ENCODE measurements at places on chromosomes 11 and 22.

- peak; percentile 79 for DNase-seq
Observed at GRCh38 chr22:22955866-22956535, 68.4 kb downstream of the IGLL5 start.

GRCh38 chr22:49322231-49322630, 505.4 kb downstream of the BRD1 start:
- no peak for DNase-seq

DNA sequence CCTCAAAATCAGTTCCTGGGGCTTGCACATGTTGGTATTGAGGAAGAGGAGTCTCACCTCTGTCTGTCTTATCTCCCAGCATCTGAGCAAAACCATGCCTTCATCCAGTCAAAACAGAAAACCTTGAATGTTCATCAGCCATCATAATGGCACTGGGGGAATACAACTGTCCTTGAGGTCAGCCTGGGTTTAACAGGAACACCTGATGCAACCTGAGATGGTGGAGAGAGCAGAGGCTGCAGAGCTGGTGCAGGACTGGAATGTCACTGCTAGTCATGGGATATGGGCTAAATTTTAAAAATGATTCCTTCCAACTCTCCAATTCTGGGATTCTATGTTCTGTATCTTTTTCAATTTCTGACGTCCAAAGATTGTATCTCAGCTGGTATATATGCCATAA, 931.0 kb downstream of the NTM start:
- no peak for DNase-seq

DNA sequence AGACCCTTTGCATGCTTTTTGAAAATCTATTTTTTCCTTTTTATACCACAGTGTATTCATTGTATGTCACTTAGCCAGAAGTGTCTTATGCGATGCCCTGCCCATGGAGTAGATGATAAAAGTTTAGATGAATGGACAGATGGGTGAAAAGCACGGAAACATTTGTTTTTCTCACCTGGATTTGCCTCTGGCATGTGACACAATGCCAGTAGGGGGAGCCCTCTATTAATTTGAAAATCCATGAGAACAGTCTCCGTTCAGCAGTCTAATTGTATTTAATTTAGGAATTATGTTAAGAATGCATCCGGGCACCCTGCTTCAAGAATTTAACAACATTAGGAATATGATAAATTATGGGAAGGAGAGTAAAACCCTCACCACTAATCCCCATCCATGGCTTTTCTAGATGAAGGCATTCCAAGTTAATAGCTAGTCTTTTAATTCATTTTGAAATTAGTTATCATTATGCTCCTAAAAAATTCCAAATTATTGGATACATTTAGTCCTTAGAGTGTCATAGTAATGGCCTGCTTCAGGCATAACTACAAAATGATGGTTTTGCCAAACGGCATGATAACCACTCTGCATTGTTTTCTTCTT, 55.3 kb upstream of the ALKBH3 start:
- DNase-seq, result no peak

DNA sequence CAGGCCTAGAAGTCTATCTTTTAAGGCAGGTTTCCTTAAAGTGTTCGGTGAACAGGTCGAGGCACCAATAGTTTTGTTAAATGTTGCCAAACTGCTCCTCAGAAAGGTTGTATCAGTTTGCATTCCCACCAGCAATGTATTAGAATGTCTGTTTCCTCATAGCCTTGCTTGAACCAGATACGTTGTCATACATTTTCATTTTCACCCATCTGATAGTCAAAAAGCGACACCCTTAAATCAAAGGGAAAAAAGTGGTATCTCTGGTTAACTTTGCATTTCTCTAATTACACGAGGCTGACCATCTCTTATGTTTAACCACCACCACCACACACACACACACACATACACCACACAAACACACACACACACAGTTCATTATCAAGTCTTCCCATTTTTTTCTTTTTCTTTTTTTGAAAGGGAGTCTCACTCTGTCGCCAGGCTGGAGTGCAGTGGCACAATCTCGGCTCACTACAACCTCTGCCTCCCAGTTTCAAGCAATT, 16.3 kb downstream of the PRR14L start:
- no peak for DNase-seq

- peak; percentile 27 for DNase-seq
Observed at GRCh38 chr22:50270666-50271394, 650 bp upstream of the MAPK11 start.

- DNase-seq, result no peak
Observed at GRCh38 chr22:48510599-48510998, 1317.1 kb downstream of the BRD1 start.
